ENCODE measurements at places on chromosomes 5 and 9.
A peak's percentile ranks its signal among the peaks of the same experiment; 100 is the strongest.

- DNase-seq = no peak
Measured at GRCh38 chr9:135212961-135213360, 125.5 kb downstream of the OLFM1 start.

DNA sequence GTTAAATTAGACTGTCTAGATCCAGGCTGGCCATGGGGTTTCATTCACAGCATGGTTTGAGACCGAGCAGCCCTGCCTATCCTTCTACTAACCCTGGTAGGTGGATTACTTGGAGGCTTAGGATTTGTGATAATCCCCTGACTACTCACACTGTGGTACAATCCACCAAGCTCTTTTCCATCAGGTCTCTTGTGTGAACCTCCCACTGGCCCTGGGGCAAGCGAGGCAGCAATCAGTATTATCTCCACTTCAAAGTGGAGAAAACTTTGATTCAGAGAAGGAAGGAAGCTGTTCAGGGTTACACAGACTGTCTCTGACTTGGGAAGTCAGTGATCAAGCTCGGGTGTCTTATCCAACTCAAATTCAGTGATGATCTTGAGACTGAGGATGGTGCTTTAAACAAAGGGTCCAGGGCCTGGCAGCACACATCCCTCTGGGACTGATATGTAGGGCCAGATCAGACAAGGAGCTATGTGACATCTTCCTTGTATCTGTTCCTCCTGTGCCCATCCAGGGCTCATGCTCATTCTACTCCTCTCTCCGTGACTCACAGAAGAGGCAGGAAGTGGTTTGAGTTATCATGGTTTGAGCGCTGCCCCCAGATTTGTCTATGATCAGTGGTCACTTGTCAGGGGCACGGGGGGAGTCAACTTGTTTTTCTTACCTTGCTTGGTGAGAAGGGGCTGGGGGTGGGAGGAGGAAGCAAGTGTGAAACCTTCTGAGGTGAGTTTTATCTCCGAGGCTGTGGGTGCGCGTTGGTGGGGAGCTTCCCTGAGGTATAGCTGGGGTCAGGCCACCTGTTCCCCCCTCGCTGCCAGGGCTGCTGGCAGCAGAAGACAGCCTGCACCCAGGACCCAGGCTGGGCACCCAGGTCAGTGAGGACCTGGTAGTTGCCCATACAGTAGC is 48.6 kb downstream of the RGS3 start:
- peak; percentile 55 for DNase-seq

GRCh38 chr9:126217250-126217653 is 109.4 kb upstream of the MVB12B start:
- no peak for DNase-seq

- DNase-seq = peak; percentile 91
Measured at GRCh38 chr5:125198270-125198974, 452.0 kb upstream of the ZNF608 start.

DNA sequence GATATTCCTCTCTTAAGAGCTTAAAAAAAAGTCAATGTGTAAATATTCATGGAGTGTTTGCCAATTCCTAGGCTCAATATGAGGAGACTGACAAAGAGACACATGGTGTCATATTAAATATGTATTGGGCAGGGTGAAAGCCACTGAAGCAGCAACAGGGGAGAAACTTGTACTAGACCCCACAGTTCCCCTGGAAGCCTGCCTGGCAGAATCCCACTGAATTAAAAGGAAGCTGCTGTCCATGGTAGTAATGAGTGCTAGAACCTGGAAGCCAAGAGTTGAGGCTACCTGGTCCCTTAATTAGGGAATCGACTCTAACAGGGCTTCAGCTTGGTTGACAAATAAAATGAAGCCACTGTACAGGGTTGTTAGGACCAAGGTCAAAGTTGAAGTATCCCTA is 129.4 kb upstream of the GPR151 start:
- DNase-seq = no peak

- DNase-seq = peak; percentile 48
Measured at GRCh38 chr9:115109486-115109885, 8.5 kb downstream of the TNC start.

DNA sequence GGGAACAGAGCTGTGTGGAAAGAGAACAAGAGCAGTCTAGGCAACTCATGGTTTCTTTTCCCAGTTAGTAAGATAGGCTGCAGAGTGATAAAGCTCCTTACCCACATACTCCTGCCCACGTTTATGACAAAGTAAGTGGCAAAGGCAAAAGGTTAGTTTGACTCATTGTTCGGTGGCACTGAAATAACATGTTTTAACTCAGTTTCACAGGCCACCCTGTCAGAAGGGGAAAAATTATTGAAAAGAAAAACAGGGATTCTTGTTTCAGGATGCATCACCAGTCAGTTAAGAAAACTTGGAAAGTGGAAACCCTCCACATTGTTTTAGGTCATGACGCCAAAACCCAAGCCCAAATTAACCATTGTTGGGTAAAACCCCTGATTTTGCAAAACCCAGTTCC is 22.3 kb upstream of the DAB2 start:
- no peak for DNase-seq

DNA sequence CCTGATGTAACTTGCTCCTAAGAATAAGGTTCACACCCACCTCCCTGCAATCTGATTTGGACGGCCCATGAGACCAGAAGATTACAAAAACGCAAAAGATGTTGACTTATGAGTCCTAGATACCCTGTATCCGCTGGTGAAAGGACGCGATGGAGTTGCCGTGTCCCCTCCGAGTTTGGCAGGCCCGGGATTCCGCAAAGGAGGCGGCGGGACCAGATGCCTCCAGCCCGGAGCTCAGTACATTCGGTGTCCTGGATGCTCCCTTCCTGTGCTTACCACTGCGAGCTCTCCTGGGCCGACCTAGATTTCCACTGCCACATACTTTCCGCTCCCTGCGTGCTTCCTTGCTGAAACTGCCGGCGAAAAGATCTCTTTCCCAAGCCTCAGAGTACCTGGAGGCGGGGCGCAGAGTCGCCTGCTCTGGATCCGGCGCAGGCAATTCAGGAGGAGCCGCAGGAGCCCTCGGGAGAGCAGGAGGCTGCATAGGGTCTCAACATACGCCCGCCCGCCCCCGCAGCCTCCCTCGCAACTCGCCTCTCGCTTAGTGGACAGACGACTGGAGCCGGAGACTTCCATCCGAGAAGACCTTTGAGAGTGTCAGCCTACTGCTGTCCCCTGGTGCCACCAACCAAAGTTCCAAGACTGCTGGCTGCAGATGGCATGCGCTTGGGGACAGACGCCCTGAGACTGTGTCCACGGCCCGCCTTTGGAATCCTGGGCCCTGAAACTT is 39.8 kb downstream of the ANXA2R start:
- no peak for DNase-seq

DNA sequence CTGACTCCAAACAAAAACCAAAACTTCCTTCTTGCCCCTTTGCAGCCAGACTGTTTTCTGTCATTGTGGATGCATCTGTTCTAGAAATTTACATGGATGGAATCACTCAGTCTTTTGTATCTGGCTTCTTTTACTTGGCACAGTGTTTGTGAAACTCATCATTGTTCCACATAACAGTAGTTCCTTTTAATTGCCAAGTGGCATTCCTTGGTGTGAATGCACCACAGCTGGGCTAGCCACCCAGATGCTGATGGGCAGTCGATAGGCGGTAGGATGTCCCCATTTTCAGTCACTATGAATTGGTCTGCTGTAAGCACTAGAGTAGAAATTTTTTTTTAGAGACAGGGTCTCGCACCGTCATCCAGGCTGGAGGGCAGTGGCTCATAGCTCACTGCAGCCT is 6.3 kb upstream of the CLPTM1L start:
- no peak for DNase-seq

DNA sequence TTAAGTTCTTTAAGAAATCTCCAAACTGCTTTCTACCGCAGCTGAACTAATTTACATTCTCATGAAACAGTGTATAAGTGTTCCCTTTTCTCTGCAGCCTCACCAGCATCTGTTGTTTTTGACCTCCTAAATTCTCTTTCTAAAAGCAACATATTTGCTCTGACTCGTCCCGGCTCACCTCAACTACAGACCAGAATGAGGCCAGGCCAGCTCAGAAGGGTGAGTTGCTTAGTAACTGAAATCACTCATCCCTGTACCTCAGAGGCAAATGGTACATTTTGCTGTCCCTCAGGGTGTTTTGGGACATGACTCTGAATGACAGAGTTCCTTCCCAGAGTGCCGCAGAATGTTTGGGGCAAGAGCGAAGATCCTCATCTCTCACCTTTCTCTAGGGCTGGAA is 127.5 kb downstream of the FRMD3 start:
- no peak for DNase-seq

- peak; percentile 48 for DNase-seq
Measured at GRCh38 chr5:142544946-142545649, 140.8 kb downstream of the FGF1 start.

GRCh38 chr5:178688551-178688950 is 41.9 kb downstream of the ZNF354A start:
- DNase-seq = no peak

DNA sequence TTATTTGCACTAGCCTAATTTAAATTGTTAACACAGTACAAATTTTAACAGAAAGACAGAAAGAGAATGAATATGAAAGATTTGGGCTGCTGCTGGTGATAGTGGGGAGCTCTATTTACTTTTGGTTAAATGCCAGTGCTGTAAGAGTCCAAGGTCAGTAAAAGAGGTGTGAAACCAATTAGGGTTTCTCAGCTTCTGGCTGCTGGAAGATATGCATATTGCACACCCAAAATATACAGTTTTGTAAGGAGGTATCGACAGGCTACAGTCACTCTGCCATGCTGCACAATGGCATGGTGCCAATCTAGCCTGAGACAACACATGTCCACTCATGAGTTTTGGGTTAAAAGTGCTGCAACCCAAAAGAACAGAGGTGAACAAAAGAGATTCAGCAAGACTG is 79.3 kb downstream of the PPP2R2B start:
- no peak for DNase-seq

DNA sequence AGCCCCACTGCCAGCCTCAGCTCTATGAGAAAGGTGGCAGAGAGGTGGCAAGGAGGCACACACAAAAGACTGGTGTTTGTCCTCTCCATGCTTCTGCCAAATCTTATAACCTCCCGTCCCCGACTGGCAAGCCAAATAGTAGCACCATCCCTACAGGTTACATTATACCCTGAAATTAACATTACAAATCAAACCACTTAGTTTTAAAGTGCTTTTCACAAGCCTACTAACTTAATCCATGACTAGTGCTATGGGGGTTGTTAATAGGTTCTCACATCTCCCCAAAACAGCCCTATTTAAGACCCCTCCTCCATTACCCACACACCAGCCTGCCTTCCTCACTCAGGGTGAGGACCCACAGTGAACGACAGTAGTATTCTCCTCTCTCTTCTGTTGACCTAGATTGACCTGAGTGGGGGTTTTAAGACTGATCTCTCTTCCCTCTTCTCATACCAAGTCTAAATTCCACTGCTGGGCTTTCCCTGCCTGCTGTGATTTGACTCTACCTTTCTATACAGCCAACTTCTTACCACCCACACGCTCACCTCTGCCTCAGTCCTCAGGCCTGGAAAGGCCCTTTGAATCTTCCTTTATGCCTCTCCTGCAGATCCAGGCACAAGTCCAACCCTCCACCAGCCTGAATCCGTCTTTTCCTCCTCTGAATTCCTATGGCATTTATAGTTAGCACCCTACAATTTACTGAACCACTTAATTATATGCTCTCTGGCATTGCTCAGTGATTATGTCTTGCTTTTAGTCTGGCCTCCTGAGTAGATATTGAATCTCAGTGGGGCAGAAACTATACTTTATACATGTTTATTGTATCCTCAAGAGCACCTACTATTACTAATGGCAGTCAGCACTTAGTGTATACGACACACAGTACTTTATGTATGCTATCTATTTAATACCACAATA is 116.1 kb downstream of the TMEM174 start:
- DNase-seq = no peak

DNA sequence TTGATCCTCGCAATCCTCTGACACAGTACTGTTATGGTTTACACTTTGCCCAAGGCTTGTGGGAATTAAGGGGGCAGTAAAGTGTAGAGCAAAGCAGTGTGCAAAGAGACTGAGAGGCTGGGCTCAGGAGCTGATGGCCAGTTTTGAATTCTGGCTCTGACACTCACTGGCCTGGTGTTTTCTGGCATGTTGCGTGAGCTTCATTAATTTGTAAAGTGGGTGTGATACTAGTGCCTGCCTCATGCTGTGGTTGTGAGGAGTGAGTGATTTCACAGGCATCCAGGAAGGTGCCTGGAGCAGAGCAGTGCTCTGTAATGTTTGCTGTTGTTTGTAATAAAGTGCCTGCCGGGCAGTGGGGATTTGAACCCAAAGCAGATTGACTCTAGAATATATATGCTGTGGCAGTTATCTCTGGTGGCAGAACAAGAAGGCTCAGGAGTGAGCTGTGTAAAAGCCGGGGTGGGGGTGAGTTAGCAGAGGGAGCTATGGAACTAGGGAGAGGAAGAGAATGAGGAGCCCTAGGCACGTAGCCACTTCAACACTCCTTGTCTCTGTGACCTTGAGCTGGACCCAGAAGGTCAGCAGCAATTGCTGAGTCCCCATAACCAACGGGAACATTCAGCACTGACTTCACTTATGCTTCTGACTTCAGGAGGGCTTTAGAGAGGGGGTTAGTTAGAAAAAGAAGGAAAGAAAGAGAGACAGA is 108.5 kb downstream of the DOCK2 start:
- DNase-seq = peak; percentile 38

All from brain microvascular endothelial cell (primary cell).